ENCODE measurements at places on chromosomes 2 and 18.

- no peak for DNase-seq
These were observed 135.2 kb downstream of the VWC2L start for GRCh38 chr2:214545898-214546542.

DNA sequence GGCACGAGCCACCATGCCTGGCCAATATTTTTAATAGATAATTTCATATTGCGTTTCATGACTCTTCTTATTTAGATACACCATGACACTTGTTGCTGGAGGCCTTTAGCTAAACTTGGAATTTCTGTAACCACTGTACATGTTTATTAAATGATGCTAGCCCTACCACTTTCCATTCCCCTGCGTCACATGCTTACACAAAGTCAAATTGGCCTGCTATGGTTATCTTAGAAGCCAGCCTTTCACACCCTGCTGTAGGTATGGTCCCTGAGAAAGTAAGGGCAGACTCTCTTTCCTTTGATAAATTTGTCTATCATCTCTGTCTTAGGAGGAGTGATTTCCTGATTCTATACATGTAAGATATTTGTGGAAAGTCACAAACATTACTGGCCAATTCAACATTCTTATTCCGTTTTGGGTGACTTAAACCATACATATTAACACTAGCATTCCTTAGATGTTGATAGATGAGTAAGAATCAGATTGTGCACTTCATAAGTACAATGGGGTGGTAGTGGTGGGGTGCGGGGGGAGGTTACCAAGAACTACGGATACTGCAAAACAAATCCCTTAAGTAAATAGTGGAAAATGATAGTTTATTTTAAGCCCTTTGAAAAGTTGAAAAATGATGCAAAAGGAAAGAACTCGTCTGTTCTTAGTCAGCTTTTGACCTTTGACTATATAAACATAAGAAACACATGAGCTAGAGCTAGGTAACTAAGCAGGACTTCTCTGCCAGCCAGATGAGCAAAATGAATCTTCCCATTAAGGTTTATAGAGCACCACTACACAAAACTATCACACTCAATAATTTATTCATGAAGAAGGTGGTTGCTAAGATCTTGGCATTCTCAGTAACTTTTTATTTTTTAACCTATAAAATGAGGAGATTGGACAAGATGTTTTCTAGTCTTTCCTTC, 7.9 kb upstream of the NDUFV2 start:
- peak; percentile 83 for DNase-seq

GRCh38 chr2:71785516-71785981, 332.2 kb downstream of the DYSF start:
- DNase-seq, result no peak

- peak; percentile 13 for DNase-seq
These were observed 272.0 kb downstream of the TGIF1 start for GRCh38 chr18:3721771-3722648.

DNA sequence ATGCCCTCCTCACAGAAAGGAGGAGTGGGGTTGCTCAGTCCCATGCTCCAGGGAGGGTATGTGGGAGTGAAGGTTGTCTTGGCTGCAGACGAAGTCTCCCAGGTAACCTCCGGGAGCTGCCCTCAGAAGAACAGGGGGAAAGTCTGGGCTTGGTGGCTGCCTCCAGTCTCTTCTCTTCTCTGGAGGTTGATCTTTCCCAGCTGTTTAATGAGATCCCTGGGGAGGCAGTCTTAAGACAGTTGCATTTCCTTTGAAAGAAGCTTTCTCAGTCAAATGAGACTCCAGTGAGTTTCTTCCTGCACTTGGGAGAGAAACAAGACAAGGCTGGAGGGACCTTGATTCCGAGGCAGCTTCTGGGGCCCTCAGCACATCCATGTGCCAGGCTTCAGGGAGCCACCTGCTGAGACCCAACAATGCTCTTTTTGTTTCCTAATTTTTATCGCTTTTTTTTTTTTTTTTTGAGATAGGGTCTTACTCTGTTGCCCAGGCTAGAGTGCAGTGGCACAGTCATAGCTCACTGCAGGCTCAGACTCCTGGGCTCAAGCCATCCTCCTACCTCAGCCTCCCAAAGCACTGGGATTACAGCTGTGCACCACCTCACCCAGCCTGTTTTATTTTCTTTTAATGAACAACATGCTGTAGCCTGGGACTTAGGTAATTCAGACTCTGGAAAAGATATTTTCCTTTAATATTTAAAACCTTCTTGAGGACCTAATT, 71.7 kb upstream of the TPO start:
- no peak for DNase-seq

GRCh38 chr18:1048032-1048431, 143.4 kb downstream of the ADCYAP1 start:
- DNase-seq, result peak; percentile 81

GRCh38 chr2:103161456-103162289, 399.8 kb downstream of the TMEM182 start:
- DNase-seq, result peak; percentile 54

DNA sequence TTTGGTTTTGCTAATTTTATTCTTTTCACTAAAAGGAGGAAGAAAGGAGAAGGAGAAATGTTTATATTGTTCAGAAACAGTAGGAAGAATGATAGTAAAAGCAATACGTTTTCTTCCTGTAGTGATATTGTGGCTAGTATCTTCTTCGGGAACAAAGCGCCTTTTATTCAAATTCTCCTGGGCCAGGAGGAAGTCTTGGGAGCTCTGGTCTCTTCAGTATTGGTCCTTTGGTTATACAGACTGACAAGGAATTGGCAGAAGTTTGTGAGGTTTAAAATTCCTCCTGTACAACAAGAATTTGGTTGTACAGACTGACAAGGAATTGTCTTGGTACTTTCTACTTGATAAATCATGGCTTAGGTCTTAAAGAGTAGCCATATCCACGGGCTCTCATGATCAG, 9.9 kb downstream of the GIGYF2 start:
- no peak for DNase-seq

- no peak for DNase-seq
These were observed 48.0 kb downstream of the TEX44 start for GRCh38 chr2:231640641-231641111.

DNA sequence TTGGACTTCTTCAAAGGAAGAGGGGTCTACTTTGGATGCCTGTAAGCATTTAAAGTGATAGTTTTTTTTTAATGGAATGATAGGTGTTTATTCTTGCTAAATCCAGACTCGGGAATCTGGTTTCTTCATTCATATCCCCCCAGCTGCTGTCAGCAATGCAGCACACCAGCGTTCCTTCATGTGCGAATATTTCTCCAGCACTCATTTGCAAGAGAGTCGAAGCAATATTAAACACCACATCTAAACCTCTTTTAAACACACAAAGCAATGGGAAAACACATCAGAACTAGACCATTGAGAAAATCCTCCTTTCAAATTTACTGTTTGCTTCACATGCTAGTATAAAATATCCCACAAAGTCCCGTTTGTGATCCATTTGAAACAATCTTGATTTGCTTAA, 563.7 kb downstream of the ARHGAP15 start:
- DNase-seq, result no peak

GRCh38 chr2:10410001-10410822, 37.9 kb downstream of the ODC1 start:
- DNase-seq, result no peak

GRCh38 chr2:9010866-9011265, 7.4 kb upstream of the MBOAT2 start:
- DNase-seq, result peak; percentile 93

DNA sequence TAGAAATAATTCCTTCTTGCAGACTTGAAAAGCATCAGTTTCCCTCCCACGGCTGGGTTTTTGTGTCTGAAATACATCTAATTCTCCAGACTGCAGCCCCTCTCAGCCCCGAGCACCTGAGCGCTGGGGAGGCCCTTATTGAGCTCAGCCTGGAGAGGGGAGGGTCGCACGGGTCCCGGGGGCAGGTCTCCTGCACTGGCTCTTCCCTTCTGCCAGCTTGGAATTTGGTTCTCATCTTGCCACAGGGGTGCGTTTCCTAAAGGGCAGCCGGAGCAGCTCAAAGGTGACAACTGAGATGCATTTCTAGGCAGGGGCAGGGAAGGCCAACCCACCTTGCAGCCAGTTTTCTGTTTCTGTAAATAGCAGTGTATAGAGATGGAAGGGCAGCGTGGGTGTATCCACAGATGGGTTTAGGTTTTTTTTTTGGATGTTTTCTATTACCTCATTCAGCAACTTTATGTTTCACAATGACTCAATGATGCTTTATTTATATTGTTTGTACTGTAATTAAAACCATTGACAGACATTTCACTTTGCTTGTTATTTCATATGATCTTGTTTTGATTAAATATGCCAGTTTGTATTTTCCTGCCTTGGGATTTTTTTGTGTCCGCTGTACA, 37.0 kb downstream of the GBX2 start:
- no peak for DNase-seq

GRCh38 chr2:231360881-231361371, 34.6 kb upstream of the B3GNT7 start:
- no peak for DNase-seq

DNA sequence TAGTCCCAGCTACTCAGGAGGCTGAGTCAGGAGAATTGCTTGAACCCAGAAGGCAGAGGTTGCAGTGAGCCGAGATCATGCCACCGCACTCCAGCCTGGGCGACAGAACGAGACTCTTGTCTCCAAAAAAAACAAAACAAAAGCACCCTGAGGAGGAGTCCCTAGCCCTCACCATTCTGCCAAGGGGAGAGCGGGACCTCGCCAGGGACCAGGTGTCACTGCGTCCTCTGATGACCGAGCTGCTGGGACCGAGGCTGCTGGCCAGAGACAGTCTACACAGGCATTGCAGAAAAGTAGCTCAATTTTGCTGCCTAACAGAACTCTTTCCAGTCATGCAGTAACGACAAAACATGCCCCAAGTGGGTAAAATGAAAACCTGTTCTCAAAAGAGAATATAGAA, 18.4 kb downstream of the NCK2 start:
- DNase-seq, result no peak

DNA sequence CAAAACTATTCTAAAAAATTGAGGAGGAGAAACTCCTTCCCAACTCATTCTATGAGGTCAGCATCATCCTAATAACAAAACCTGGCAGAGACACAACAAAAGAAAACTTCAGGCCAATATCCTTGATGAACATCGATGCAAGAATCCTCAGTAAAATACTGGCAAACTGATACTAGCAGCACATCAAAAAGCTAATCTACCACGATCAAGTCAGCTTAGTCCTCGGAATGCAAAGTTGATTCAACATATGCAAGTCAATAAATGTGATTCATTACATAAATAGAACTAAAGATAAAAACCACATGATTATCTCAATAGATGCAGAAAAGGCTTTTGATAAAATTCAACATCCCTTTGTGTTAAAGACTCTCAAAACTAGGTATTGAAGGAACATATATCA, 63.1 kb downstream of the EHBP1 start:
- DNase-seq, result peak; percentile 71

- no peak for DNase-seq
These were observed 2.6 kb downstream of the IL1B start for GRCh38 chr2:112833976-112834375.

DNA sequence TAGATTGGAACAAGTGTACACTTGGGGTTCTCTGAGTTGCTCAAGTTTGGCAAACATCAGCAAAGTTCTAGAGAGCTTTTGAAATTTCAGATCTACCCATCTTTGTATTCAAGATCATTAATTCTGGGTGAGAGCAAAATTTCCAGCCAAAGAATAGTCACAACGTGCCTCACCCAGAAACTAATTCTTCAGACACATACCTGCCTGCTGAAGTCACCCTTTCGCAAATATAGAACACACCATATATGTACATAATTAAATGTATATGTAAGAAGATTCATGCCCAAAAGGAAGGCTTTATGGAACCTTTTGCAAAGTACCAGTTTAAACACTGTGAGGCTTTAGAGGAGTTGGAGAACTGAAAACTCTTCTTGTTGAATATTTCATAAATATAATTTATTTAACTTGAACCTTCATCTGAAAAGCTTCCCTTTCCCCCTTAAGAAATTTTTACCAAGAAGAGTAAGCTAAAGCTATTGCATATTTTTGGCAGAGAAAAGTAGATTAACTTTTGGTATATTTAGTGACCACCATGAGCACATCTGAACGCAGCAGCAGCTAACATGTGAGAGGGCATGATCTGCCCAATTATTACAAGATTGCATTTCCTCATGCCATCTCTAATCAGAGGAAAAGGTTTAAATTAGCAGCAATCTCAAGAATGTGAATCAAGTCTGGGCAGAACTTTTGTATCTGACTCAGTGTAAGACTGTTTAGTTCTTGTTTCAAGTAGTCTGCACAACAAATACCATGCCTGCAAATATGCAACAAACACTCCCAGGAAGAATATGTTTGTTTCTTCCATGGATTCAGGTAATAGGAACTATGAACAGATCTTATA, 8.2 kb downstream of the RND3 start:
- DNase-seq, result peak; percentile 58

- DNase-seq, result no peak
These were observed 785.8 kb downstream of the RNF144A start for GRCh38 chr2:7703048-7703447.

- DNase-seq, result no peak
These were observed 262.4 kb downstream of the RND3 start for GRCh38 chr2:150225030-150225429.

DNA sequence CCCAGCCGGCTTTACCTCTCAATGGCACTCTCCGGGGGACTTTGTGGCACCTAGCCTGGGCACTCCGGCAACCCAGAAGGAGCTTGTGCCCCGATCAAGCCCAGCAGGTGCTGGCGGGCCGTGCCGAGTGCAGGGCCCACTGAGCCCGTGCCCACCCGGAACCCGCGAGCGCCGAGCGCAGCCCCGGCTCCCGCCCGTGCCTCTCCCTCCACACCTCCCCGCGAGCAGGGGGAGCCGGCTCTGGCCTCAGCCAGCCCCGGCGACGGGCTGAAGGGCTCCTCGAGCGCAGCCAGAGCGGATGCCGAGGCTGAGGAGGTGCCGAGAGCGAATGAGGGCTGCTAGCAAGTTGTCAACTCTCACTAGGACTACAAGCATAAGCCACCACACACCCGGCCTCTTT, 136.9 kb downstream of the COMMD1 start:
- no peak for DNase-seq

DNA sequence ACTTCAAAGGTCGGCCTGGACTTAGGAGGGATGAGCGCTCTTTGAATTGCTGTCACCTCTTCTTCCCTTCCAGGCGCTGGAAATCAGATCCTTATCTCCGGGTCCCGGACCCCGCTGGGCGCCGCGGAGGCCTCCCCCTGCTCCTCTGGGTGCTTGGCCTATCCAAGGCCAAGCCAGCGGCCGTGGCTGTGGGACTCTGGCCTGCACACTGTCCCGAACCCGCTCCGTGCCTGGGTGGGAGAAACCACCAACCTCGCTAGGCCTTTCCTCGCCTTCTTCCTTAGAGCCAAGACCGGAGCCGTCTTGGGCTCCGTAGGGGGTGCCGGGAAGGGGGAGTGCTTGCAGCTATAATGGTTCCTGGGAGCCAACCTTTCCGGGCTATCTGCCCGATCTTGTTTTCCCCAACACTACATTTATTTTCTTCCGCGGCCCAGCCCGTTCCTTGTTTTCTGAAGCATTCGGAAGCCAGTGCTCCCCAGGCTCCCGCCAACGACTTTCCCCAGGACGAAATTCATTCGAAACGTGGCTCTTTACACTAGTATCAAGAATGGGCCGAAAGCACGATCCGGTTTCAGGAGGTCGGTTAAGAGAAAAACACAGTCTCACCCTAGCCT, 2.4 kb downstream of the OSR1 start:
- peak; percentile 60 for DNase-seq

GRCh38 chr2:36664696-36665076, 31.8 kb upstream of the VIT start:
- DNase-seq, result peak; percentile 43

GRCh38 chr2:209806318-209806717, 34.7 kb downstream of the UNC80 start:
- no peak for DNase-seq
